8988T (cell line): ENCODE measurements at places on chromosomes 2 and 18.

- DNase-seq: no peak
These were observed 51.7 kb downstream of the RBKS start for GRCh38 chr2:27838502-27838901.

GRCh38 chr2:3696545-3696944, 6.8 kb upstream of the DCDC2C start:
- DNase-seq: no peak

- no peak for DNase-seq
These were observed 99.5 kb downstream of the TMEM163 start for GRCh38 chr2:134619250-134619649.

GRCh38 chr2:122451040-122451439, 695.6 kb downstream of the TSN start:
- no peak for DNase-seq

DNA sequence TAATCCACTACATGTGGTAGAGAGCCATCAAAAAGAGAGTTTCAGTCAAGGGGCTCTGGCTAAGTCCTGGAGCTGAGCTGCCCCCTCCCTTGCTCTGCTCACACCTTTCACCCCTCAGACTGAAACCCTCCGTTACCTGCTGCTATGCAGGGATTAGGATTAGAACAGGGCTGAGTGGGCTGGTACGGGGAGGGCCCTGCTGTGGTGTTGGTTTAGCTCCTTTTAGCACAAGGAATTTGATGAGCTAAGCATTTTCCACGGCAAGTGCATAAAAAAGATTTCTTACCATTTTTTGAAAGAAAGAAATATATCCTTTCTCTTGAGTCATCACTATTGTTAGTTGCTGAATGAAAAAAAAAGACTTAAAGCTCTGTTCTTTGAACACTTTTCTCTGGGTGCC, 46.3 kb downstream of the TCF7L1 start:
- DNase-seq: no peak

GRCh38 chr2:178043266-178043665, 29.3 kb downstream of the PDE11A start:
- DNase-seq: no peak

DNA sequence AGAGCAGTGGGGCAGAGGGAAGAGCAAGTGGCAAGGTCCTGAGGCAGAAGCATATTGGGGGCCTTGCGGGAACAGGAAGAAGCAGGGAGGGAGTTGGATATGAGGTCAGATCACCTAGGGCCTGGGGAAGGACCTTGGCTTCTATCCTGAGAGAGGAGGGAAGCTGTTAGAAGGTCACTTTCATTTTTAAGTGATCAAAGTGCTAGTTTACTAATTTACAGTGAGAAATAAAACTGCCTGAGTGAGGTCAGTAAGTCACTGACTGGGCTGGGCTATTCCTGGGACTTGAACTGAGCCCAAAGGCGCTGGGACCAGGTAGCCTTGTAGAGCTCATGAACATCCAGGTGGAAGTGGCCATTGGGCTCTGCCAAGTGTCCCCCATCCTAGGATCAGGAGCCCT, 76.6 kb upstream of the B3GNT7 start:
- no peak for DNase-seq

DNA sequence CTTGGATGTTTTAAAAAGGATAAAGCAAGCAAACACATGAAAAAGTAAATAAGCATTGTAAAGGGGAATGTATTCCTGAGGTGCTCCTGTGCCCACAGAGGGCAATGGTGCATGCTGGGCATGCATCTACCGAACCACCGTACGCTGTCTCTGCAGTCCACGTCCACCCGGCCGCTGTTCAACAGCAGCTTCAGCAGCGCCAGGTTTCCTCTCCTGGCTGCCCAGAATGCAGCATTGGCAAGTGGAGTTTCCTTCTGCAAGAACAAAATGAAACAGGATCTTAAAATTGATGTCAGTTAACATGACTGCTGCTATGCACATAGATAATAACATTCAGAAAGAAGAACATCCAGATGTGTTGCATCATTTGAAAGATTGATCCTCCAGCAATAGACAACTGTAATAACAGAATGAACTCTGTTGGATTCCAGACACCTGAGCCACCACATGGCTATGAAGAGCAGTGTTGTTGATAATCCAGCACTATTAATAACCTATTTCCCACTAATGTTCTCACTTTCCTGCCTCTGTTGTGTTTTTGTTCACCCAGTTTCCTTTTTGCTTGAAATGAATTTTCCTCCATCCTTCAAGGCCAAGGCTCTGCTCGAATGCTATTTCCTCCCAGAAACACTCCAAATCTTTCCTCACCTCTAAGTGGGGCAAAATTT, 13.6 kb downstream of the ANKRD29 start:
- no peak for DNase-seq

GRCh38 chr2:195513119-195513518, 143.9 kb upstream of the SLC39A10 start:
- no peak for DNase-seq

GRCh38 chr2:109386004-109386695, 227.6 kb downstream of the SEPTIN10 start:
- DNase-seq: no peak

GRCh38 chr18:74249181-74249968, 42.4 kb downstream of the CYB5A start:
- DNase-seq: no peak

- no peak for DNase-seq
These were observed 16.8 kb downstream of the GULP1 start for GRCh38 chr2:188308483-188308882.

DNA sequence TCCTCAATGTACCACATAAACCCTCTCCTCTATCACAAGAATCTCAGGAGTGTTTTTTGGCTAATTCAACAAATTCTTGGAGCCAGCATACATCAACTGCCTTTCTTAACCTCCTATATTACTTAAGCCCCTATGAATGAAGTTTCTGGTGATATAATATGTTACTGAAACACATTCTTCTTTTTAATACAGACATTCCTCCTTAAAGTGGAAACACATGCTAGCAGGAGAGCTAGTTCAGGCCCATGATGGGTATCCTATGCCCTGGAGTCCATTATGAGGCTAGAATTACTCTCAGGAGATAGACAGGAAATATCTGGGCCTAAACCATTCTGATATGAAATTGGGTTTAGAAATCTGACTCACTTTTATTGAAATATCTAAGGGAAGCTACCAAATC, 26.6 kb upstream of the RMDN2 start:
- DNase-seq: no peak

GRCh38 chr2:38610851-38611801, 8.4 kb upstream of the HNRNPLL start:
- DNase-seq: no peak

DNA sequence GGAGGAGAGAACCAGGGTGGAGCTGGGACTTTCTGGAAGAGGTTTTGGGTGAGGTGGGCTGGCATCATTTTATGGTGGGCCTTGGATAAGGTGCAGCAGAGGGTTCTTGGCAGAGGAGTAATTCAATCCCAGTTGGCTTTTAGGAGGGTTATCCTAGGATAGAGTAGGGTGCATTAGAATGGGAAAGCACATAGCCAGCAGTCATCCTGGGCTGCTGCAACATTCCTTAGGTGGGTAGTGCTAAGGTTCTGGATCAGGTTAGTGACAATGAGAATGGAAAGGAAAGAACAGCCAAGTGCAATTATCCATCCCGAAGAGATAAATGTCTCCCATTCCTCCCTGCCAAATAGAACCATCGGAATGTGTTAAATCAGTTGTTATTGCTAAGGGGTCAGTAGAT, 157.3 kb upstream of the SPRED2 start:
- no peak for DNase-seq

- DNase-seq: no peak
These were observed 236.5 kb upstream of the SALL3 start for GRCh38 chr18:78743078-78743477.

GRCh38 chr2:217301142-217301925, 441.5 kb upstream of the TNP1 start:
- DNase-seq: no peak

DNA sequence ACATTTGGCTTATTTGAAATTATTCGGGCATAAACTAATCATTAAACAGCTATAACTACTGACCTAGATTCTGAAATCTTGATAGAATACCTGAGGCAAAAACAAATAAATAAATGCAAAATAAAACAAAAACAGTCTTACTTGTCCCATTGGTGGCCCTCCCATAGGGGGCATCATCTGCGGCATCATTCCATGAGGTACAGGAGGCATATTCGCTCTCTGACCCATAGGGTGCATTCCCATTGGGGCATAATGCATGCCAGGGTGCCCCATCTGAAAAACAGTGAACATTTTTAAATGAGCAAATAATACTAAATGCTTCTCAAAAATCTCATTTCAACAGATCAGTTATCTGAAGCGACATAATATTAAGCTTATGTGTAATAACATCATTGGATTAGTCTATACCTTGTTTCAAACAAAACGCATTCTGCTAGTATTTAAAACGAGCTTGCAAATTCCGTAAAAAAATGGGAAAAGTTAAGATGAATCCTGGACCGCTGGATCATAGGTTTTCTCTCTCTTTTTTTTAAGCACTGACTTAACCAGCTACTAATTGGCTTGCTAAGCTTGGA, 1.3 kb downstream of the PRPF40A start:
- peak; percentile 15 for DNase-seq

- DNase-seq: no peak
These were observed 183.4 kb upstream of the FOSL2 start for GRCh38 chr2:28209261-28209691.

DNA sequence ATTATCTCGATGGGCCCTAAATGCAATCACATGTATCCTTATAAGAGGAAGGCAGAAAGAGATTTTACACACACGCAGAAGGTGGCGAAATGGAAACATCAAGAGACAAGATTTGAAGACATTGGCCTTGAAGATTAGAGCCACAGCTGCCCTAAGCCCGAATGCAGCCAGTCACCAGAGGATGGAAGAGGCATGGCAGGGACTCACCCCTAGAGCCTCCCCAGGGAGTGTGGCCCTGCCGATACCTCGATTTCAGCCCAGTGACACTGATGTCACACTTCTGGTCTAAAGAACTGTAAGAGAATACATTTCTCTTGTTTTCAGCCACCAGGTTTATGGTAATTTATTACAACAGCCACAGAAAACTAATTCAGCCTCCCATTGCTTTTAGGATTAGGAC, 17.4 kb downstream of the TTC39C start:
- DNase-seq: no peak

GRCh38 chr2:222882484-222882928, 21.7 kb downstream of the ACSL3 start:
- no peak for DNase-seq

- DNase-seq: no peak
These were observed 3.2 kb downstream of the XPO1 start for GRCh38 chr2:61534926-61535325.

DNA sequence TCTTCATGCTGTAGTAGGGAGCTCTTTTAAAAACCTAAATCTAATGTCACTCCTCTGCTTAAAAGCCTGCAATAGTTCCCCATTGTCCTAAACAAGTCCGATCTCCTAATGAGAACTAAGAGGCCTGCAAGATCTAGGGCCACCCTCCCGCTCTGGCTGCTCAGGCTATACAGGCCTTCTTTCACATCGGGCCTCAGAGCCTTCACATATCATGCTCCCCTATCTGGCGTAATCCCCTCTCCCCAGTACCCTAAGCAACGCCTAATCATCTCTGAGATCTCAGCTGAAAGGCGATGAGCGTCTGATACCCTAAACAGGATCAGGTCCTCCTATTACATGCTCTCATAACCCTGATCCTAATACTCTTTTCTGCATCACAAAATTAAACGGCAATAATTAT, 1.9 kb downstream of the MAP4K3 start:
- DNase-seq: no peak

DNA sequence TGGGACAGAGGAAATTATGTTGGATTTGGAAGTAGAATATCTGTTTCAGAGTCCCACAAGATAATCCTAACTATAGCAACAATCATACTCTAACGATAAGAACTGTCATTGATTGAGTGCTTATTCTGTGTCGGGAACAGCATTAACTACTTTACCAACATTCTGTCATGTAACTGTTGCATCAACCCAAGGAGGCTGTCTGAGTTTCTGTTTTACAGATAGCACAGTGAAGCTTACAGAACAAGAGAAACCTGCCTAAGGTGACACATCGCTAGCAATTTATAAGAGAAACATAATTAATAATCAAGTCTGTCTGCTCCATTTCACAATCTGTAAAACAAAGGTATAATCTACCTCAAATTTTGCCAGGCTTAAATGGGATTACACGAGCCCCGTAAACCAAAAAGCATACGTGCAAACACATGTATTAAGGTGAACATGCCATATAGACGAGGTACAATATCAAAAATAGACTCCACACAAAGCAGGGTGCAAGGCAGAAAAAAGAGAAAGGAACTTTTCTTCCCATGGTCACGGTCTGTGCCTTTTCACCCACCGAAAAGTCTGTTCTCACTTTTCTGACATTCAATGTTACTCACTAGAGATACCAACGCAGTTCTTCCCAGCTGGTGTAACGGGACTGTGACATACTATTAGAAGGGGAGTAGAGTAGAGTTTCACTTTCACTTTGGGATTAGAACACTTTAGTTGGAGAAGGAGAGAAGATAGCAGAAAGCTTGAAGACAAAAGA, 37.2 kb upstream of the SLC8A1 start:
- no peak for DNase-seq

GRCh38 chr2:204900487-204900886, 355.2 kb downstream of the PARD3B start:
- no peak for DNase-seq

GRCh38 chr18:13387855-13388548, 169.4 kb downstream of the LDLRAD4 start:
- DNase-seq: peak; percentile 10

DNA sequence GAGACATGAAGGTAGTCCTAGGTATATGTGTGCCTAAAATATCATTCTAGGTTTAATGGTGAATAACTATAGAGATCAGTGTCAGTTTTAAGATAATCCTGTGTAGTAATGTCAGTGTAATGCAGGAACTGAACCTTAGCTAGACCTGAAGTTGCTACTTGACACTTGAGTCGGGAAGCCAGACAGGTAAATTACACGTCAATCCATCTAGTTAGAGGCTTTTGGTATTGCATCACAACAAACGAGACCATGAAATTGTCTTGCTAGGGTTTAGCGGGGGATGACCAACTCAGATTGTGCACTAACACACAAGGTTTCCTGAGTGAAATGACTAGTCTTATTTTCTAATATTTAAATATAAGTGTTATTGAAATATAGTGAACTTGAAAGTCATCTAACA, 2.0 kb downstream of the YPEL5 start:
- no peak for DNase-seq

GRCh38 chr2:109463891-109464290, 149.9 kb downstream of the SEPTIN10 start:
- DNase-seq: no peak

- no peak for DNase-seq
These were observed 955.2 kb upstream of the CELF4 start for GRCh38 chr18:38520786-38521185.

DNA sequence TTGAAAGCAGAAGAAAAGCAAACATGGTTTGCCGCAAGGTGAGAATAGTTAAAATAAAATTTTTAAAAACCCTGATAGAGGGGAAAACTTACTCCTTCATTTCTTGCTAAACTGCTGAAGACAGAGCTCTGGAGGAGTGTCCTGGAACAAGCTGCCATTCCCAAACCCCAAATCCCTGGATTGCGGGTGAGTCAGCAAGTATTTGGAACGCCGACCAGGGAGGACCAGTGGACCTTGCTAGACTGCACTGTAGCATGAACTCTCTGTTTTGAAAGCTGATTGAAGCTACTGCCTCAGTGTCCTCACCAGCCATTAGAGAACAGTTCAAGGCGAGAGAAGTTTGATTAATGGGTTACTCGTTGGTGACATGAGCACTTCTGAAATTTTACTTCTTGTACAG, 99.4 kb upstream of the RASGRP3 start:
- DNase-seq: no peak
